Right cardiac atrium (tissue), 5 donors: ENCODE measurements at places on chromosomes 12 and 14.

- no peak for DNase-seq
Observed at GRCh38 chr12:42278128-42278510, 40.1 kb upstream of the YAF2 start.

- no peak for DNase-seq
Observed at GRCh38 chr14:99093532-99094517, 178.2 kb downstream of the BCL11B start.

GRCh38 chr12:65728848-65729793, 95.2 kb upstream of the HMGA2 start:
- no peak for DNase-seq

- no peak for DNase-seq
Observed at GRCh38 chr12:120830052-120830940, 73.9 kb downstream of the SPPL3 start.

DNA sequence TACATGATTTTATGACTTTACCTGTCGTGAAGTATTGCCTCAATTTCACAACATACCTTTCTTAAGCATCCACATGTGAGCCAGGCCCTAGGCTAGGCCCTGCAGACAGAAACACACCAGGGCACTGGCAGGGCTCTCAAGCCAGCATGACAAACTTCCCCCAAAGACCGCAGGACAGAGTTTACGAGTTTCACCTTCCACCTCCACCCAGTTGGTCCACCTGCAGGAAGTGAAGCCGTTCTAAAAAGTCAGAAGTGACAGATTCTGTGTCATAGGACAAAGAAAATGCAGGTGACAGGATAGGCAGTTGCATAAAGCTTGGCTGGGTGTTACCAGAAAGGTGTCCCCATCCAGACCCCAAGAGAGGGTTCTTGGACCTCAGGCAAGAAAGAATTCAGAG, 382.3 kb downstream of the PCNX1 start:
- no peak for DNase-seq

DNA sequence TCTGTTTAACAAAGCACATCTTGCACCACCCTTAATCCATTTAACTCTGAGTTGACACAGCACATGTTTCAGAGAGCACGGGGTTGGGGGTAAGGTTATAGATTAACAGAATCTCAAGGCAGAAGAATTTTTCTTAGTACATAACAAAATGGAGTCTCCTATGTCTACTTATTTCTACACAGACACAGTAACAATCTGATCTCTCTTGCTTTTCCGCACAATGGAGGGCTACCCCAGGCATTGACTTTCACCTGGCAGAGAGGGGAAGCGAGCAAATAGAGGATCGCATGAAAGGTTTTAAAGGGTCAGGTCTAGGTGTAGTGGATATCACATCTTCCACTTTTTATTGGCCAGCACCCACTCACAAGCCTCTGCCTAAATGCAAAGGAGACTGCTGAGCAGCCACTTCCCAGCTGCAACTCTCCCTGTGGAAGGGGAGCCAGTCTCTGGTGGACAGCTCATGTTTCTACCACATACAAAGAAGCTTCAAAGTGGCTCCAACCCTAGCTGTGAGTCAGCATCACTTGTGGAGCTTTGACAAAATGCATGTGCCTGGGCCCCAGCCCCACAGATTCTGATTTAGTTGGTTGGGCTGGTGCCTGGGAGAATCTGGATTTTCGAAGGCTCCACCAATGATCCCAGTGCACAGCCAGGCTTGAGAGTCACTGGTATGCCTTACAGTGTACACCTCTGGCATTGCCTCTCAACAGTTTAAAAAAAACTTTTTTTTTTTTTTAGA, 7.2 kb upstream of the FNTB start:
- no peak for DNase-seq

DNA sequence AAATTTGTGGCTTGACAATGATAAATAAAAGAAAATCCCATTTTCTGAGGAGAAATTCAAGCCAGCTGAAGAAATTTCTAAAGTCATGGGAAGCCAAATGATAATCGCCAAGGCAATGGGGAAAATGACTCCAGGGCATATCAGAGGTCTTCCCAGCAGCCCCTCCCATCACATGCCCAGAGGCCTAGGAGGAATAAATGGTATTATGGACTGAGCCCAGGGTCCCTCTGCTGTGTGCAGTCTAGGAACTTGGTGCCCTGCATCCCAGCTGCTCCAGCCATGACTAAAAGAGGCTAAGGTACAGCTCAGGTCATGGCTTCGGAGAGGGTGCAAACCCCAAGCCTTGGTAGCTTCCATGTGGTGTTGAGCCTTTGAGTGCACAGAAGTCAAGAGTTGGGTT, 4.4 kb downstream of the CLEC12A start:
- no peak for DNase-seq

DNA sequence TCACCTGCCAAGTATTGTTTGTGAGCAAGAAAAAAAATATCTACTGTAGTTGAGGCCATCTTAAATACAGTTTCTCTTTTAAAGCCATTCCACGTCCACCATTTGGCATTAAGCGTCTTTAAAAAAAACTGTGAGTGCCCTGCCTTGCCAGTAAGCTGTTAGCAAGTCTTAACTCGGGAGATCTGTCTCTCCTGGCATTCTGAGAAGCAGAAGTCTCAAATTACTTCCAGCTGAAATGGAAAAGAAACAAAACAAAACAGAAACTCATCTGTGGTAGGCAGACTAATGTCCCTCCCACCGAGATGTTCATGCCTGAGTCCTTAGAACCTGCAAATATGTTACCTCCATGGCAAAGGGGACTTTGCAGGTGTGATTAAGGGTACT, 126.2 kb downstream of the CRADD start:
- no peak for DNase-seq

DNA sequence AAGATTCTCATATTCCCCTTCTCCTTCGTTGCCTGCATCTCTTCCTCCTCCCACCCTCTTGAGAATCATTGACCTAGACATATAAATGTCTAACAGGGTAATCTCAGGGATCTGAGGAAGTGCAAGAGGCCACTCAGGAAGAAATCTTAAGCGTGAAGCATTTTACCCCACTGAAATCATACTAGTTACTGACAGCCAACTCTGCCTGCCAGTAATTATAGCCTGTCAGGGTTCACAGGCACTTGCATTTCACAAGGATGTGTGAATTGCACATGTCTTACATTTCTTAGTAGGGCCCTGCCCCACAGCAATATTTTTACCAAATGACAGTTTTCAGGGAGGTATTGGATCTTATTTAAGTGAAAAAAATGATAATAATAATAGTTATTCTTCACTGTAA, 127.2 kb downstream of the SLC15A5 start:
- DNase-seq = no peak

DNA sequence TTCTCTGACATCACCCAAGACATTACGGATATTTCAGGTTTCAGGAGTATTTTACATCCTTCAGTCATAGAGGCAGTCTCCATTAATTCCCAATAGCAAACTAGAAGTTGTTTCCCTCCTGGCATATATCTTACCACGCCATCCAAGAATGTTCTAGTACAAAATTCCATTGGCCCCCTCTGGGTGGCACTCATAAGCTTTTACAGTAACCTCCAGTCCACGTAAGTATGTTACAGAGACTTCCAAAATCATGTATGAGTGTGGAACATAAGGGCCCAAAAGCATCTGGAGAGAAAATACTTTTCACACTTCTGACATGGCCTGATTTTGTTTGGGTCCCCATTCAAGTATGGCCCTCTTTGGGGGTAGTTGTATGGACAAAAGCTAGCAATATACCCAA, 58.1 kb upstream of the DHRS4 start:
- DNase-seq = no peak

DNA sequence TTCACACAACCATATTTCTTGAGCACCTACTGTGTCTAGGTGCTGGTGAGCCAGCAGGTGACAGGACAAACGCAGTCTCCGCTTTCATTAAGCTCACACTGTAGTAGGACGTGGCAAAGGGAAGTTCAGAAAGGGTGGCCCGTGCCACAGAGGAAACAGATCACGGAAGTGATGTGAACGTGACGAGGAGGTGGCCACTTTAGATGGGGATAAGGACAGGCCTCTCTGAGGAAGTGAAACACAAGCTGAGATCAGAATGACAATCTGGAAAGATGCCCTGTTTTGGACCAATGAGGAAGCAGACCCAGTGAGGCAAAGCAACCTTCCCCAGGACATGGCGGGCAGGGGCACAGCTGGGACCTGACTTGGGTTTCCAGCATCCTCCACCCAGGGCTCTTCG, 127.4 kb upstream of the PRMT8 start:
- peak; percentile 54 for DNase-seq

DNA sequence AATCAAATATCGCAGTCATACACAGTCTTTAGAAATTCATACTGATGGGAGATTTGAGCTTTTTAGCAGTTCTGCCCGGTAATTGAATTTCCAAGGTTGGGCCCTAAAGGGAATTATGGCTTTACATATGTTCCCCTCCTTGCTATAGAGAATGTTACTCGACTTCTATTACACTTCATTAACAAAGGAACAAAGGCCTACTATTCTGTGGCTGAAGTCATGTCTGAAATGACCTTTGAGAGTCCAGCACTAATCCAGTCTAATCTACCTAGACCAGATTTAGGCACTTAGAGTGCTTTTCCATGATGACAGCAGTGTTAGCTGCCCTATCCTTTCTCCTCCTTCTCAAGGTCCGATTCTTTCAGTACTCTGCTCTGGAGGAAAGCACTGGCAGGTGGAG, 305.3 kb downstream of the MED13L start:
- no peak for DNase-seq

DNA sequence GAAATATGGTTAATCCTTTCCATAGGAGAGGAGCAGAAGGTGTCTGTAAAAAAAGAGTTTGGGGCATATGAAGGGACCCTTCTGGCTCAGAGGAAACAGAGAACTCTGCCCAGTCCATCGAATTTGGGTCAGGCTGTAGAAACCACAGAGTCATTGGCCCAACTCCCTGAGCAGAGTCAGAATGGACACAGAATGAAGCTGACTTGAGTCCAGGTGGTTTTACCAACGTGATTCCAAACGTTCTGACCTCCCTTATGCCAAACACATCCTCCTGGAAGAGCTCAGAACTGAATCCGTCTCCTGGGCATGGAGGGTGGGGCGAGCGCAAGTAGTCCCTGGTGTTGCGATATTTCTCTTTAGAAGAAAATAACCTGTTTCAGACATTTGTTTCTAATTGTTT, 138.8 kb downstream of the DAD1 start:
- no peak for DNase-seq

DNA sequence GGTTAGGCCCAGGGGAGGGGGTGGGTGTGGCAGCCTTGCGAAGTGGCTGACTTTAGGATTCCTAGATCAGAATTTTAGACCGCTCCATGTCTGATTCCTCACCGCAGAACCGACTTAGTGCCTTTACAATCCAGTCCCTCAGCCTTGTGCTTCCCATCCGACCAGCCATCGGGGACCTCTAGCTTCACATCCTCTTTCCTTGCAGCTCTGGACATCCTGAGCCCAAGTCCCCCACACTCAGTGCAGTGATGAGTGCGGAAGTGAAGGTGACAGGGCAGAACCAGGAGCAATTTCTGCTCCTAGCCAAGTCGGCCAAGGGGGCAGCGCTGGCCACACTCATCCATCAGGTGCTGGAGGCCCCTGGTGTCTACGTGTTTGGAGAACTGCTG, 557 bp downstream of the COPS7A start:
- no peak for DNase-seq

DNA sequence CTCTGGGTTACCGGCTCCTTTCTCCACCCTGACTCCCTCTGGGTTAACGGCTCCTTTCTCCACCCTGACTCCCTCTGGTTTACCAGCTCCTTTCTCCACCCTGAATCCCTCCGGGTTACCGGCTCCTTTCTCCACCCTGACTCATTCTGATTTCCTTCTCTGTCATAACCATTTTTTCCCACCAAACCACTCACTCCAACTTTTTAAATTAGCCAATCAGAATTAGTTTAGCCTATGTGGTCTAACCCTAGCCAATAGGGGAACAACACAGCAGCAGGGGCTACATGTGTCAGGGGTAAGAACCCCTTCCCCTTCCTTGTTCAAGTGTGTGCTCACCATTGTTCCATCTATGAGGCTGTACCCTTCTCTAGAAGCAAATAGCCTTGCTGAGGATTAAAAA, 98.4 kb upstream of the RBM19 start:
- no peak for DNase-seq

DNA sequence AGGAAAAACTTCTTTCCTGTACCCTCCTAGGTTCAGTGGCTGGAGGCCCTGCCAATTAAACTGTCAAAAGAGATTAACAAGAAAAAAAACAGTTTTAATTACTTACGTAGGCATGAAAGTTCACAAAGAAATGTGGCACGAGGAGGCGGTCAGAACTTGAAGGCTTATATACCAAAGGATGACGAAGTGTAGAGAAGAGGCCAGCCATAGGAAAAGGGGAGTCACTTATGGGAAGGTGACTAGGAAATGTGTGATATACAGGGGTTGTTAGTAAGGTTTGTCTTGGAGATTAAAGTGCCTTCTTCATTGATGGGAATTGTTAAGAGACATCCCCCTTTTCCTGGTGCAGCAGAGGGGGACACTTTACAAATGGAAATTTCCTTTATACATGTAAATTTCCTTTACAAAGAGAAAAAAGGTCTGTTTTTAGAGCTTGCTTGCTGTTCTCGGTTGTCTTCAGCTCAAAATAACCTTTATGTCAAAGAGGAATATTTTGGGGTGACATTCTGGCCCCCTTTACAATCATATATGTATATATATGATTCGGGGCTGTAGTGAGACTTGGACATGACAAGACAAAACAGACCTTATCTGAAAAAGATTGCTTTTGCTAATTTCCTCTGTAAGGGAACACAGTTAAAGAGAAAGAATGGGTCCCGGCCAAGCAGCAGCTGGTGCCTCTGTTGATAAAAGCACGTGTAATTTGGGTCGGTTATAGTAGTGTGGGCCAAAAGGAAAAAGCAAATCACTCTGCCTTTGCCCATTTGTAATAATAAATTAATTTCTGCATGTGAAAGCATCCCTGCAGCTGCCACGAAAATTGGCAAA, 38.6 kb downstream of the SYNE2 start:
- DNase-seq = peak; percentile 78
